ENCODE measurements at places on chromosomes 2 and 18. TPM values are rescaled to one million over a fixed set of nuclear protein-coding genes. Genes with fewer than 3 reads are reported as not detected.

DNA sequence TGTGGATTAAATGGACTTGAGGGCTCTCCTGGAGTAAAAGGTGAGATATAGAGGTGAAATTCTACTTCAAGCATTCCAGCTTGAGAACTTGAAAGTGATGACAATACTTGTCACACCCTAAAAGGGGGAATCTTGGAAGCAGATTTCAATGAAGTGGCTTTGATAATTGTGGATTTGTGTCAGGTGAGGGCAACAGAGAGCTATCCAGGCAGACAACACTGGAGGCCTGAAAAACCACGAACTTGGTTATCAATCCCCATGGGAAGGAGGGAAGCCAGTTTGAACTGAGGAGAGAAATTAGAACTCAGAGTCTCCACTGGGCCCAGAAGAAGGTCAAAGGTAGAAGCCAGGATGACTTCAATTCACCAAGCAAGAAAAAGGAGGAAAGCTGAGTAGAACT, 263.9 kb downstream of the FIGN start:
- H3K4me1 ChIP-seq = no peaks in the 10 kb centered on the region
- peak; percentile 18 for DNase-seq
- H3K36me3 ChIP-seq = no peaks in the 10 kb centered on the region
- H3K27ac ChIP-seq = no peak overlapping the region
- no peak overlapping the region for H3K4me3 ChIP-seq
- no peaks in the 10 kb centered on the region for H3K27me3 ChIP-seq

GRCh38 chr2:227127201-227127600, 36.8 kb downstream of the COL4A4 start:
- peaks cover 2% of the 10 kb centered on the region for H3K27me3 ChIP-seq
- DNase-seq = no peak
- H3K4me3 ChIP-seq = no peak overlapping the region
- H3K36me3 ChIP-seq = no peaks in the 10 kb centered on the region

DNA sequence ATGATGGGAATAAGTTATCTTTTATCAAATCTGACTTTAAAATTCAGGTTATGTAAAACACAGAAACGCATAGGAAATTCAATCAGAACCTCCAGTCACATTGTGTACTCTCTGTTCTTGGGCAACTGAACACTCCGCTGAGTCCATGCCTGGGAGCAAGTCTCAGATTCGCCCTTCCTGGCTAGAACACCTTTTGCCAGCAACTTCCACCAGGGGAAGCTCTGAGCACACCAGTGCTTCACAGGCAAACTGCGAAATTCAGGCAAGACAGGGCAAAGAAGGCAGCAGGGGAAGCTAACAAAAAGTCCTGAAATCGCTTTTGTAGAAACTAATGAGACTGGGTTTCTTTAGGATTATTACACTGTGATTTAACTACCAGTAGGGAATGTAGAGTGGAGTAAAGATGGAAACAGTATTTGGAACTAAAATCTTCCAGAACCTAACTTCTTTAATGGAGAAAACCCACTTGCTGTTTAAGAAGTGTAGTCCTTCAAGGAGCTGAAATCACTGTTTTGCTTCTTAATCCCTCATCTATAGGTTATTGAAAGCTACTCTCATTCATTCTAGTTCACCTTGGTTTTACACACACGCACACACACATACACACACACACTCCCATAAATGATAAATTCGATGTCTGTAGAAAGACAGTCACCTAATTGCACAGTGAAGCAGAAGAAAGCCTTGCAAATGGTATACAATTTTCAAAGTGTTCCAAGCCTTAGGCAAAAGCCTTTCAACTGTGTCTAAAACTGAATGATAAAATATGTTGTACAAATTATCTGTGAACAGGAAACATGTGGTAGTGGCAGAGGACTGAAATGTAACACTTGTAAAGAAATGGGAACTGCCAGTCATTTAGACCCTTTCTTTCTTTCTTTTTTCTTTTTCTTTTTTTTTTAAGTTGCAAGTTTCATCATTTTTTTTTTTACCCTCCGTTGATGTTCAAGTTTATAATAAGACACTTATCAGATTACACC, 214.5 kb downstream of the TMEM182 start:
- no peaks in the 10 kb centered on the region for H3K4me1 ChIP-seq
- H3K36me3 ChIP-seq = no peaks in the 10 kb centered on the region
- H3K27ac ChIP-seq = no peak overlapping the region
- H3K4me3 ChIP-seq = no peak overlapping the region
- DNase-seq = peak; percentile 40
- H3K27me3 ChIP-seq = no peaks in the 10 kb centered on the region

GRCh38 chr18:2337552-2338141, 233.7 kb downstream of the METTL4 start:
- H3K4me1 ChIP-seq = no peaks in the 10 kb centered on the region
- H3K4me3 ChIP-seq = no peak overlapping the region
- peak; percentile 50 for DNase-seq
- no peaks in the 10 kb centered on the region for H3K36me3 ChIP-seq
- H3K27me3 ChIP-seq = no peaks in the 10 kb centered on the region

- H3K27ac ChIP-seq = no peak overlapping the region
- no peaks in the 10 kb centered on the region for H3K27me3 ChIP-seq
- peak; percentile 42 for DNase-seq
- no peaks in the 10 kb centered on the region for H3K36me3 ChIP-seq
- H3K4me1 ChIP-seq = peaks cover 11% of the 10 kb centered on the region
Measured at GRCh38 chr2:196278491-196278911, 107.1 kb upstream of the STK17B start.

GRCh38 chr2:207450186-207450585, 79.6 kb upstream of the CREB1 start:
- H3K36me3 ChIP-seq = no peaks in the 10 kb centered on the region
- no peaks in the 10 kb centered on the region for H3K27me3 ChIP-seq
- H3K4me1 ChIP-seq = no peaks in the 10 kb centered on the region
- DNase-seq = no peak
- H3K27ac ChIP-seq = no peak overlapping the region

GRCh38 chr2:188601391-188601790, 309.7 kb downstream of the GULP1 start:
- no peaks in the 10 kb centered on the region for H3K27me3 ChIP-seq
- H3K4me1 ChIP-seq = peaks cover 3% of the 10 kb centered on the region
- no peak overlapping the region for H3K27ac ChIP-seq

DNA sequence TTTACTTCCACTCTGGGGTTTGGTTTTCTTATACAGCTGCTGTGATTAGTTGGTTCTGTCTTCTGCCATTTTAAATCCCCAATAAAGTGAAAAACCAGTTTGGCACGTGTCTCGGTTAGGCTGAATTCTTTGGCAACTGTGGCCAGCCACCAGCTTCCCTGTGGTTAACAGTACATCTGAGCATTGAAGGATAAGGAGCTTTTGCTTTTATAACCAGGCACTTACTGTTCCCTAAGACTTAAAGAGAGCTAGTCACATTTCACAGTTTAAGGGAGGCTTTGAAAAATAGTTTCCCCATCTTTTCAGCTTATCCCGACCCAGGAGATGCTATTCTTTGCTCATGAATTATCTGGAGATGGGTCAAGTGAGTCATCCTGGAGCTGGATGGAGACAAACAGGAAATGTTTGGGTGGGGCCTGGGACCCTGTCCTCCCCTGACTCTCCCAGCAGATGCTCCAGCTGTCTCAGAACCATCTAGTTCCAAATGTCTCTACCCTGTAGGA, 57.3 kb upstream of the EML6 start:
- peaks cover 25% of the 10 kb centered on the region for H3K4me1 ChIP-seq
- DNase-seq = peak; percentile 78
- no peak overlapping the region for H3K4me3 ChIP-seq
- peak overlapping the region; percentile 61 for H3K27ac ChIP-seq

DNA sequence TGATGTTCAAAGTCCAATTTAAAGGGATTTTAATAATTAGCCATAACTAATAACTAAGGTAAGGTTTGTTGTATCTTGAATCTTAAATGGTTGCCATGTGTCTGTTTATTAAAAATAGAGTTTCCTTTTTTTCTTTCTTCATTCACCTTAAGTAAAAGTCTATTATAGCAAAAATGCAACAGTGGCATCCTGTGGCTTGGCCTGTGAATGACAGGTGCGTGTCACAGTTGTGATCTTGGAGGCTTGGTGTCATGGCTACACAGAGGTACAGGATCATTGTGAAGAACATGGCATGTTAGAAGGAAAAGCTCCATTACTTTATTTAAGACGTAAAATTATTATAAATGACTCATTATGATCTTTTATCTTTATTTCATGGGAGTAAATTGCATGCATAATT, 246.1 kb downstream of the BCL2 start:
- no peak for DNase-seq
- no peak overlapping the region for H3K27ac ChIP-seq
- H3K4me3 ChIP-seq = no peak overlapping the region
- no peaks in the 10 kb centered on the region for H3K27me3 ChIP-seq
- H3K36me3 ChIP-seq = no peaks in the 10 kb centered on the region

- H3K36me3 ChIP-seq = no peaks in the 10 kb centered on the region
- H3K27me3 ChIP-seq = no peaks in the 10 kb centered on the region
- DNase-seq = no peak
- H3K4me3 ChIP-seq = no peak overlapping the region
- H3K27ac ChIP-seq = no peak overlapping the region
Measured at GRCh38 chr2:8505311-8505920, 176.4 kb upstream of the ID2 start.

GRCh38 chr2:6434438-6434837, 431.3 kb downstream of the CMPK2 start:
- H3K4me3 ChIP-seq = no peak overlapping the region
- no peaks in the 10 kb centered on the region for H3K27me3 ChIP-seq
- no peaks in the 10 kb centered on the region for H3K4me1 ChIP-seq
- H3K27ac ChIP-seq = no peak overlapping the region

GRCh38 chr2:198017068-198017467, 212.7 kb downstream of the PLCL1 start:
- no peak for DNase-seq
- H3K4me1 ChIP-seq = no peaks in the 10 kb centered on the region
- H3K36me3 ChIP-seq = no peaks in the 10 kb centered on the region
- H3K27me3 ChIP-seq = no peaks in the 10 kb centered on the region
- H3K4me3 ChIP-seq = no peak overlapping the region

DNA sequence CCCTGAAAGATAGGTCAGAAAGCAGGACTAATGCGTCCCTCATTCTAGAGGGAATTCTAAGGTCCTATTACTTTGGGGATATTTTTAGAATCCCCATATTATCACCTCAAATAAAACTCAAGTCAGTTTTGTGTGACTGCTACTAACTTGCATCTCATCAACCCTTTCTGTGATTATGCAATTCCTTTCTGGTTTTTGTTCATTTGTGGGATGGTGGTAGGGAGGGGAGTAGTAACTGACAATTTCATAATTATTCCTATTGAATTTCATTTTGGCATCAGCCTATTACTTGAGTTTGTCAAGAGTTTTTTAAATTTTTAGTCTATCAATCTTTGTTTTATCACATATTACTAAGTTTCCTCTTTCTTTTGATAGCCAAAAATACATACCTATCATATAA, 28.4 kb upstream of the TANK start:
- no peak overlapping the region for H3K4me3 ChIP-seq
- no peaks in the 10 kb centered on the region for H3K4me1 ChIP-seq
- DNase-seq = no peak
- H3K36me3 ChIP-seq = no peaks in the 10 kb centered on the region
- H3K27ac ChIP-seq = no peak overlapping the region
- no peaks in the 10 kb centered on the region for H3K27me3 ChIP-seq

DNA sequence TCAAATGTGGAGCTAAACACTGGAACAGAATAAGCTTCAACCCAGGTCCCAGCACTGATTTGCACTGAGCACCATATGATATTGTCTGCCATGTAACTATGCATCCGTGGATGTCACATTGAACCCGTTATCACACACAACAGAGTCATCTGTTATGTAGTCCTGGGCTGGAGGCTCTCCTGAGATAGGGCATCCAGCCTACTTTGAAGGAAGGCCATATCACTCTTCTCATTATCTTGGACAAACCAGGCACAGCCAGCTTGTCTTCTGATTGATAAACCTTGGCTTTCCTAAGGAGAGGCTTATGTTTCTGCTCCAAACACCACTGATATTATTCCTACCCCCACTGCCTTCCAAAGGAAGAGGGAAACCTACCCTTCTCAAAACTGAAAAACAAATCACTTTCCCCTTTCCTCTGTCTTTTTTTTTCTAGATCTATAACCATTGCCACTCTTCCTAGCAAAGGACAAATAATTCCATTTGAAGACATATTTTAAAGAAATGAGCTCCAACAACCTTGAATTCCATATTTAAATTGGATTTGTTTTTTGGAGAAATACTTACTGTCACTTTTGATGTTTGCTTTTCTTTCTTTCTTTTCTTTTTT, 16.4 kb downstream of the RSAD2 start:
- no peak overlapping the region for H3K4me3 ChIP-seq
- H3K36me3 ChIP-seq = no peaks in the 10 kb centered on the region
- no peak for DNase-seq

DNA sequence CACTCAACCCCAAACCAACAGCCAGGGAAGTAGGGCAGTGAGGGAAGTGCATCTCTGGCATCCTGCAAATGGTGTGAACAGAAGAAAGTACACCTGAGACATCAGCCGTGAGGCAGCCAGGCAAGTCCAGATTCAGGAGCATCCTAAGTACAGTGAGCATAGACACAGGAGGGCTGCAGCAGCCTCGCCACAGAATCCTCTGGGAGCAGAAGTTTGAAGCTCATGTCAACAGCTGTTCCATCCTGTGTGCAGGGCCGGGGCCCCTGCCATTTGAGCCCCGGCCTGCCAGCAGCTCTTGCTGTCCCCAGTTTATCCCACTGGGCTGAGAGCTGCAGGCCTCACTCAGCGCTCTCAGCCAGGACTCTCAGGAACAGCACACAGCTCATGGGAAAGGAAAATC, 14.5 kb downstream of the LOXHD1 start:
- no peaks in the 10 kb centered on the region for H3K27me3 ChIP-seq
- no peaks in the 10 kb centered on the region for H3K36me3 ChIP-seq
- no peak for DNase-seq
- H3K4me3 ChIP-seq = no peak overlapping the region
- H3K4me1 ChIP-seq = no peaks in the 10 kb centered on the region
- H3K27ac ChIP-seq = no peak overlapping the region

DNA sequence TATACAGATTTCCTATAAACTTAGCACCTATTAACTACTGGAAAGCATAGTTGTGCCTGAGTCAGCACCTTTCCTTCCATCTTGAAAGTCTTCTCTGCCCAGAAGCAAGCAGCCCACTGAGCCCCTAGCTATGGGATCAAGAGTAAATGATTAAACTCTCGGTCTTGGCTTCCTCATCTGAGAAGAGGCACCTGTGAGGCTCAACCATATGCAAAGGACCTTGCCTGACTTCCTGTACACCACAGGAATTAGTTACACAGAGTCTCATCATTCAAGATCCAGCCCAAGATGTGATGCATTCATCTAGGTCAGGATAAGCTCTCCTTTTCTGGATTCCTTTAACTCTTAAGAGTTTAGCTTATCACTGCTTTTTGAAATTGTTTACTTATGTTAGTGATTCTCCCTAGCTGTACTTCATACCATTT, 96.0 kb downstream of the CDH2 start:
- no peak overlapping the region for H3K4me3 ChIP-seq
- H3K27me3 ChIP-seq = no peaks in the 10 kb centered on the region
- DNase-seq = no peak
- H3K27ac ChIP-seq = no peak overlapping the region
- H3K36me3 ChIP-seq = no peaks in the 10 kb centered on the region

- DNase-seq = no peak
- no peaks in the 10 kb centered on the region for H3K4me1 ChIP-seq
- no peak overlapping the region for H3K27ac ChIP-seq
- H3K27me3 ChIP-seq = no peaks in the 10 kb centered on the region
Measured at GRCh38 chr2:230674966-230675672, 37.5 kb upstream of the CAB39 start.

- peaks cover 9% of the 10 kb centered on the region for H3K4me1 ChIP-seq
- H3K27me3 ChIP-seq = no peaks in the 10 kb centered on the region
- peak; percentile 87 for DNase-seq
- H3K4me3 ChIP-seq = no peak overlapping the region
Measured at GRCh38 chr18:12606592-12607315, 51.2 kb downstream of the SPIRE1 start.

Gene STARD6
- not detected for total RNA-seq

Gene PLA2R1
- 8.3 TPM for total RNA-seq

Gene EMILIN2
- total RNA-seq = 18.0 TPM

Gene CHPF
- total RNA-seq = 46.0 TPM

Gene TMEM17
- total RNA-seq = 1.3 TPM

Gene RFX8
- 2.6 TPM for total RNA-seq

Gene POTEI
- not detected for total RNA-seq

Data from fibroblast of lung (primary cell).